Neural crest cell (in vitro differentiated cells): ENCODE measurements at places on chromosomes 16 and 17. TPM values are rescaled to one million over a fixed set of nuclear protein-coding genes. Genes with fewer than 3 reads are reported as not detected.

- no peak for DNase-seq
Measured at GRCh38 chr17:76833034-76833644, 35.1 kb upstream of the MGAT5B start.

DCXR gene
- 198 and 199 TPM in 2 replicates for total RNA-seq

GRCh38 chr16:17469011-17469740 lies 1.6 kb downstream of the XYLT1 start:
- no peak for DNase-seq

PRSS22 gene
- not detected in 2 replicates for total RNA-seq

DNA sequence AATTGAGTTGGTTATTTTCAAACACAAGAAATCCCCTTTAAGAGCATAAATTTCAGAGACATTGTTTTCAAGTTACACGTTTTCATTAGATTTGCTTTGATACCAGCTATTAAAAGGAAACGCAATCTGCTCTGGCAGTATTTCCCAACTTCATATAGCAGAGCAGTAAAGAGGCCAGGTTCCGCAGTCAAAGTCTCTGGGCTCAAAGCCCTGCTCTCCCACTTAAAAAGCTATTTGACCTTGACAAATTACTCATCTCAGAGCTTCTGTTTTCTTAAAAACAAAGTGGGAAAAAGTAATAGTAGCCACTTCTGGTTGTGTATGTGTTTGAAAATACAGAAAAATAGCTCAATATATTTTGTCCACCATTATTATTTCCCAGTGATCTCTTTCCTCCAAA lies 89.7 kb upstream of the CDYL2 start:
- no peak for DNase-seq

MEOX1 gene
- total RNA-seq, result 1.1 and 1.7 TPM in 2 replicates

DNA sequence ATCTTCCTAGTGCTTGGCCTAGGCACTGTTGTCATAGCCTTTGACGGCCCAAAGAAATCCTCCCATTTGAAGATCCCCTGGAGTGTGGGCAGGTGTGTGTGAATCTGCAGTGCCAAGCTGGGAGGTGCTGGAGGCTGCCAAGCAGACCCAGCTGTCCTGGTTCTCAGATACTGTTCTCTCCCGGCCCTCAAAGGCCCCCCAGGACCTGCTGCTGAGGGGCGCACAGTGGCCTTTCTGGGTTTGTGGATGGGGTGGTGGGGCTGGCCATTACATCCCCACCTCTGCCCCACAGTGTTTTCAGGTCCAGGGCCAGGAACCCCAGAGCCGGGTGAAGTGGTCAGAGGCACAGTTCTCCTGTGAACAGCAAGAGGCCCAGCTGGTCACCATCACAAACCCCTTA lies 60.5 kb downstream of the MRC2 start:
- DNase-seq, result no peak

C1QTNF8 gene
- 0.19 and 0.30 TPM in 2 replicates for total RNA-seq

EPN3 gene
- total RNA-seq, result 0.11 TPM in 1 of 2 replicates, not detected in the other

GRCh38 chr16:86305440-86305839 lies 204.9 kb upstream of the FOXF1 start:
- no peak for DNase-seq

DNA sequence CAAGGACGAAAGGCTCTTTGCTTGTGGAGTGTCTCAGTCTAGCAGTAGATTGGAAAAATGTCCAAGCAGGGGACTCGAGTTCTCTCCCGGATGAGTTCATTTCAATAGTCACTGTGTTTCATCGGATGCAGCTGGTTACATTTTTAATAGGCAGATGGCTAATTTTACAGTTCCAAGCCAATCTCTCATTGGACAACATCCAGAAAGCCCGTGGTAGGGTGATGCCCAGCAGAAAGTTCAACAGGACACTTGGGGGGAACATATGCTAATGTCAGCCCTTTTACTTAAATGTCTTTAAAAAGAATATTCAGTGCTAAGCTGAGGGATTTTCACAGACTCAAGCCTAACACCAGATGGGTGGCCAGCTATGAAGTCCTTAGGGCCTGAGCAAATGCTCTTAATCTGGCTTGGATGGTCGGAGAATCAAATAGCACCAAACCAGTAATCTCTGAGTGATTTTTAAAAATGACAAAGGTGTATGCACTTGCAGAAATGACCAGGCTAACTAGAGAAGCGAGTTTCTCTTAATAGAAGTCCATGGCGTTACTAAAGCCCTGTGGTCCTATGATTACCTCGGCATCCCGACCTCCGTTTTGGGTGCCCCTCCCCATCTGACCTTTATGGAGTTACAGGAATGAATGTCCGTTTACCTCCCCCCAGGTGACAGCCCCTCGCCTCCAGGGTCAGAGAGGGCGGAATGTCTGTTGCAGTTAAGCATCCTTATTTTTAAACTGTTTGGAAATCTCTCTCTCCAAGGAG lies 289.2 kb upstream of the SALL1 start:
- DNase-seq, result no peak

- no peak for DNase-seq
Measured at GRCh38 chr17:160336-160735, 21.1 kb downstream of the DOC2B start.

HAP1 gene
- 1.5 and 1.6 TPM in 2 replicates for total RNA-seq

GRCh38 chr16:67667817-67668494 lies 1.3 kb downstream of the C16orf86 start:
- DNase-seq, result peak; percentile 76

DNA sequence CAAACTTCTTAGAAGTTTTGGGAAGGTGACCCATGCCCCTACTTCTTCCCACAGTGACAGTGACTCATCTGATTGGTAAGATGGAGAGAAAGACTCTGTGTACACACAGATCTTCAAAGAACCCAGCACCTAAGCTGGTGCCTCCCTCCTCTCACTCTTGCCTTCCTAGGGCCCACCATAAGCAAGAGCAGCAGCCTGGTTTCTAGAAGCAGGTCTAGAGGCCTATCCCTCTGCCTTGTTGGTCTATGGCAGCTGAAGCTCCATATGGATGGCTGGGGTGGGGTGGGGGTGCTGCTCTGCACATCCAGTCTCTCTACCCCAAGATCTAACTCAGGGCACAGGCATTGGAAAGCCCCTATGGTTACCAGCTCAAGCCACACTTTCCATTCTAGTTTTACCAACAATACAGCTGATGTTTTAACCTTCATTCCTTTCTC lies 47.5 kb downstream of the STAT3 start:
- DNase-seq, result no peak

- DNase-seq, result no peak
Measured at GRCh38 chr17:68509141-68510057, 2.8 kb upstream of the PRKAR1A start.

- no peak for DNase-seq
Measured at GRCh38 chr17:50947782-50948543, 81.8 kb upstream of the TOB1 start.

DNA sequence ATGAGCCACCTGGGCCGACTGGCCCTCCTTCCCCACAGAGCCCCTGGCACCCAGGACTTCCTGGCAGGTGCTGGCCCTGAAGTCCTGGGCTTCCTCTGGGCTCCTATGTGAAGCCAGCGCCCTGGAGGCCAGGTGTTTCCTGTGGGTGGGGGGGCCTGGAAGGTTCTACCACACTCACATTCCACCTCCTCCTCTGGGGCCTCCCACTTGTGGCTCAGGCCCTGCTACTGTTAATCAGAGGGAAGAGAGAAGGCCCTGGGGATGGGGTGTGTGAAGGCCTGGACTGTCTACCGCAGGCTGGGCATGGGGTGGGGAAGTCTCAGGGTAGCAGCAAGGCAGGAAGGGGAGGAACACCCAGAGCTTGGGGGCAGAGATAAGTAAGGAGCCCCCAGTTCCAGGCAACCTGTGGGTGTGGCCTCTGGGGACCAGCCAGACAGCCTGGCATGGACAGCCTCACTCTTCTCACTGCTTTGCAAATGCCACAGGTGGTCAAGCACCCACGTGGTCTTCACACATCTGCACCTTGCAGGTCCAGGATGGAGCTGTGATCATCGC lies 111.9 kb upstream of the TNRC6C start:
- no peak for DNase-seq
